ENCODE measurements at places on chromosomes 5 and 9.
A peak's percentile ranks its signal among the peaks of the same experiment; 100 is the strongest.

- no peak for DNase-seq
Observed at GRCh38 chr5:5341531-5342292, 80.8 kb upstream of the ICE1 start.

DNA sequence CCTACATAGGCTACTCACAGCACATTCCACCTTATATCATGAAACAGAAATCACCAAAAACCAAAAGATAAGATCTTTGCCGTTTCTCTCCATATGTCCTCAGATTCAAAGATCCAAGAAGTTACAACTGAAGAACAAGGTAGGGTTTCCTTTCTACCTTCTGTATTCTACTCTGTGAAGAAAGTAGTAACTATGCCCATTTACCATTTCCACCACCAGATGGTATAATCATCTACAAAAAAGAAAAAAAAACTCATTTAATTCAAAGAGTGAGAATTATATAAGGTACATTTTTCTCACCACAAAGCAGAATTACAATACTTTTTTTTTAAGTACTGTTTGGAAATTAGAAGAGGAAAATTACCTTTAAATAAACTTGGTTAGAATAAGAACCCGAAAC is 172.6 kb upstream of the PTGER4 start:
- DNase-seq = no peak

DNA sequence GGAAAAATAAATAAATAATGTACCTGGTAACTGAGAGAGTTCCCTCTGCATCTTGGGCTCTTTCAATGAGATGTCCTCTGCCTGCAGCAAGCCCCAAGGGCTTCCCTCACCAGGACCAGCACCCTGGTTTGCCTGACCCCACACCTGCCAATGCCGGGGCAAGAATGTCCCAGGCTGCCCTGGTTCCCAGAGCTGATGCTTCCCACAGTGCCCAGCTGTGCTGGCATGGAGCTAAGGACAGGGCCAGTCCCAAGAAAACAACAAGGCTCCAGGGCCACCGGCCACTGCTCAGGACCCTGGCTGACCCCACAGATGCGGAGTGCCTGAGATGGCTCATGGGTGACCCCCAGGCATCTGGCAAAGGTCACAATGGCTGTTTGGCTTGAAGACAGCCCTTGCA is 123.5 kb downstream of the KCNIP1 start:
- no peak for DNase-seq

DNA sequence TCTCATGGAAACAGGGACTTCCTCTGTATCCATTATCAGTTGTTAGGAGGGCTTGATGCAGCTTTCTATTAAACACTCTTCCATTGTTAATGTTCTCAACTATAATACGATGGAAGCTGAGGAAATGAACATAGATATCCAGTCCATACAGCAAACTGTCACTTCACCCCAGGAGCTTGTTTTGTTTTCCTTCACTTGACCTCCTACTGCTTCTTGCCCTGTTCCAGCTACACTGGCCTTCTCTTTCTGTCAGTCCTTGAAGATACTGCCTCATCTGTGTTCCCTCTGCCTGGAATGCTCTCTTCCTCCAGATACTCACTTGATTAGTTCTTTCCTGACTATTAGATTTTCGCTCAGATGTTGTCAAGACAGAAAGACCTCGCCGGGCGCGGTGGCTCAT is 17.1 kb downstream of the CTNNA1 start:
- DNase-seq = no peak

GRCh38 chr5:4124221-4124970 is 528.8 kb downstream of the IRX1 start:
- DNase-seq = no peak

- DNase-seq = no peak
Observed at GRCh38 chr5:117776977-117777376, 1202.4 kb upstream of the SEMA6A start.

DNA sequence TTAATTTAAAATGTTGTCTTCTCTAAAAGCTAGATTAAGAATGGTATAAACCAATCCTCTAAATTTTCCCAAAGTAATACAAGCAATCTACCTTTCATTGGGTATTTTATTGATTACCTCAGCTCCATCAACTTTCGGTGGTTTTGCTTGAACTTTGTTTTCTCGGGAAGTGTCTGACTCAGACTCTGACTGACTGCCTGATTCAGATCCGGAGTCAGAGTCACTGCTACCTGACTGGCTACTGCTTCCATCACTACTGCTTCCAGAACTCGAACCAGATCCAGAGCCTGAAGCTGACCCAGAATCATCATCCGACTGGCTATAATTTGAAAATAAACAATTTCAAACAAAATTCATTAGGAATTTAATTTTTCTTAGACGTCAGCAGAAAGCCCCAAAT is 24.0 kb downstream of the CHD1 start:
- DNase-seq = no peak

- DNase-seq = no peak
Observed at GRCh38 chr5:64340293-64340692, 165.5 kb upstream of the RGS7BP start.

GRCh38 chr9:136840877-136841645 is 1.2 kb upstream of the AJM1 start:
- DNase-seq = peak; percentile 82

GRCh38 chr5:16931334-16932110 is 4.6 kb downstream of the MYO10 start:
- no peak for DNase-seq

DNA sequence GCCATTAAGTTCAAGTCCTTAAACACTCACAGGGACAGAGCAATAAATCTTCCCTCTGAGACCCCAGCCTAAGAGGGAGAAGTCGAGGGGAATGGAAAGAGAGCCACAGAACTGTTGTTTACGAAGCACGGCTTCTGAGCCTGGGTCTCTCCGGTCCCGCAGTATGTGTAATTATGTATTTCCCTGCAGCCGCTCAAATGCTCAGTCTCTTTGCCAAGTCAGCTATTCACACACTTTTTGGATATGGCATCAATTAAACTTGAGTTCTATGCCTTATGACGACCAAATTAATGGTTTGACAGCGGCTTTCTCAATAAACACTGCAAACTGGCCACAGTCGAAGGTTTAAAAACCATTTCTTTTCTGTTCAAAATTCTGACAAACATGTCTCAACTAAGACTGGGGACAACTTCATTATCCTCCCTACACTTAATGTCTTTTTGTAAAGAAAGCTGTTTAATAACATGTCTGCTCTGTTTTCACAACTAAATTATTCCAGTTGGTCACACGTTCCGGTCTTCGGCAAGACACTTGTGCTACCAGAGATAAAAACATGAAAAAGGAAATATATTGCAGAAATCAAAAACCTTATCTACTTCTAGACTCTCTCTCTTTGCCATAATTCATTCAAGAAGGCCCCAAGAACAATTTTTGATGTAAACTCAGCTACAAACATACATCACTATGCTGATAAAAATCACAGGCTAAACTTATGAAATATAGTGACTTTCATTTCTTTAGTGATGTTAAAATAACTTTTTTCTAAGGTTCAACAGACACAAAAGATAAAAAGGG is 203.2 kb downstream of the GAPVD1 start:
- DNase-seq = no peak

DNA sequence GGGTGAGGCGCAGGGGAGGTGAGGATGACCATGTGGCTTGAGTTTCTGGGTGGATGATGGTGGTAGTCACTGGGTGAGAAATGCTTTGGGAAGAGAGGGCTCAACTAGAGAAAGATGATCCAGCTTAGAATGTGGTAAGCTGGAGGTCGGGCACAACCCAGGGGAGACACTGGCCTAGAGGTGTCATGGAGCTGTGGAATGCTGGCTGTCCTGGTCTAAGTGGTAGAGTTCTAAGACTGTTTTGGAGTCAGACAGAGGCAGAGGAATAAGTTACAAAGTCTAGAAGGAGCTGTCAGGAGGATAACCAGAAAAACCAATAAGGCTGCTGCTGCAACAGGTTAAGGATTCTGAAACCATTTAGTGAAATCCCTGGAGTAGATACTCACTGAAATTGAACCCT is 19.2 kb upstream of the ACSL6 start:
- DNase-seq = no peak

Measured in amygdala (tissue), 56 donors.